ENCODE measurements at places on chromosomes 16 and 17.

DNA sequence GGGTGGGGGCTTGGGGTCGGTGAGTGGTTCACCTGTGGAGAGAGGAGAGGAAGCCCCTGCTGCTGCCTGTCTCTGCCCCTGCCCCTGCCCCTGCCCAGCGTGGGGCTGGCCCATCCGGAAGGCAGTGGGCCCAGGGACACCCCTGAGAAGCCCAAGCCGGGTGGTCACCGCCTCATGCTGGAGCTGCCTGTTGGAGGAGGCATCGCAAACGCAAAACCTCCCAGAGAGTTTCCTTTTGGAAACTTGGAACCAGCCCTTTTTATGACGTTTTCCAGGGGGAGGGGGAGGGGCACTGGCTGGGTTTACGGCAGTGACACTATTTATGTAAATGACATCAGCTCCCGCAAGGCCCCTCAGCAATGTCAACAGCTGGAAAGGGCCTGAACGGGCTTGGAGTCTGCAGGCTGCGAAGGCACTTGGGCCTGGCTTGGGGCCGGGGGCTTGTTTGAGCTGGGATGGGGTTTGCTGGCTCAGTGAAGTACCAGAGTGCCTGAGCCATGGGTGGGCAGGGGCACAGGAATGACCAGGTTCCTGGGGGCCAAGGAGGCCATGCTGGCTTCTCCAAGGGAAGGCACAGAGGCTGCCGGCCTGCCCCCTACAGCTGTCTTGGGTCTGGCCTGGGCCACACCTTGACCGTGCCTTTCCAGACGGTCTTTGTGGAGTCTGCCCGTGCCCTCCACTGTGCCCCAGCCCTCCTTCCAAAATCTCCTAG, 219.5 kb downstream of the NTN1 start:
- peak; percentile 3 for DNase-seq

- DNase-seq = peak; percentile 32
Observed at GRCh38 chr17:4980644-4981216, 6.7 kb downstream of the CAMTA2 start.

GRCh38 chr17:1643293-1643998, 2.1 kb downstream of the SCARF1 start:
- no peak for DNase-seq

DNA sequence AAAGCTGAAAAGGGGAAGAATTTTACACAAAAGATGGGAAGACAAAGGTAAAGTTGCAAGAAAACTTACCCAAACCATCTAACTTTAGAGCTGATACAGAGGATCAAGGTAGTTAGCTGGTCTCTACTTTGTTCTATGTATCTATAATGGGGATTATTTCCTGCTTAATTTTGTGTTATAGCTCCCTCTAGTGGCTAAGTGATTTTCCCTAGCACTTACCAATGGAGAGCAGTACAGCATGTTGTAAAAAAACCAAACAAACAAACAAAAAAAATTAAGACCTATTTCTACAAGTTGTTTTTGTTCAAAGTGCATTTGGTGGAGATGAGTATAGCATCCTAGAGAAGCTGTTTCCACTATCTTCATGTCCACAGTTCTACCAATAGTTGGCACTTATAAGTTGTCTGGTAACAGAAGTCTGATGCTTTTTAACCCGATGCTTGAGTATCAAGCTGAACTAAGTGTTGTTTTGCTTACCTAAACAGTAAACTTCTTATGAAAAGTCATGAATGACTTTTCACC, 7.5 kb downstream of the SRSF1 start:
- peak; percentile 94 for DNase-seq

DNA sequence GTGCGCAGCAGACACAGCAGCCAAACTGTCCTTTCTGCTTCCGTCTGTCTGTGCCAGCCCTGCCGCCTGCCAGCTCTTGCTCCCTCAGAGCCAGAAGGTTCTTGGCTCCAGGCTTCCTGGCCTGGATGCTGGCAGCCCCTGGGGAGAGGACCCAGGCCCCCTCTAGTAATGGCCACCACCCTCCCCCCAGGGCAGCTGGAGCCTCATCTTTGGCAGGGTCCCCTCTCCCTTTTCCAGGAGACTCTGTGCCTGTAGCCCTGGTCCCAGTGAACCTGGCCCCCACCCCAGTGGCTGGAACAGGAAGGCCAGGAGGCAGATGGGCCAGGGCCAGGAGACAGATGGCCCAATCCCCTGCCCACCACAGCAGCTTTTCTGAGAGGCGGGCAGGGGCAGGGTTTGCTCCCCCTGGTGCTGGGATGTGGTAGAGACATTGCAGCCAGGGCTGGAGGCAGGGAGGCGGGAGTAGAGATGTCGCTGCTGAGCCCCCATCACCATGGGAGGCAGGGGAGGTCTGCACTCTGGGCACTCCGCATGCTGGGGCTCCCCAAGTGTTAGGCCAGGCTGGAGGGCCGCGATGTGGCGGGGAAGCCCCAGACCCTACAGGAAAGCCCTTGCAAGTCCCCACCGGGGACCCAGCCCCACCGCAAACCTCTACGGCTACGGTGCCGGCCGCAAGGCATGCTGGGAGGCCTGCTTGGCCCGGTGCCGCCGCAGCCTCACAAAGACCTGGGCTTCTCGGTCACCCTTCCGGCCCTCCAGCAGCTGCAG, 16.7 kb downstream of the UNC13D start:
- peak; percentile 65 for DNase-seq

DNA sequence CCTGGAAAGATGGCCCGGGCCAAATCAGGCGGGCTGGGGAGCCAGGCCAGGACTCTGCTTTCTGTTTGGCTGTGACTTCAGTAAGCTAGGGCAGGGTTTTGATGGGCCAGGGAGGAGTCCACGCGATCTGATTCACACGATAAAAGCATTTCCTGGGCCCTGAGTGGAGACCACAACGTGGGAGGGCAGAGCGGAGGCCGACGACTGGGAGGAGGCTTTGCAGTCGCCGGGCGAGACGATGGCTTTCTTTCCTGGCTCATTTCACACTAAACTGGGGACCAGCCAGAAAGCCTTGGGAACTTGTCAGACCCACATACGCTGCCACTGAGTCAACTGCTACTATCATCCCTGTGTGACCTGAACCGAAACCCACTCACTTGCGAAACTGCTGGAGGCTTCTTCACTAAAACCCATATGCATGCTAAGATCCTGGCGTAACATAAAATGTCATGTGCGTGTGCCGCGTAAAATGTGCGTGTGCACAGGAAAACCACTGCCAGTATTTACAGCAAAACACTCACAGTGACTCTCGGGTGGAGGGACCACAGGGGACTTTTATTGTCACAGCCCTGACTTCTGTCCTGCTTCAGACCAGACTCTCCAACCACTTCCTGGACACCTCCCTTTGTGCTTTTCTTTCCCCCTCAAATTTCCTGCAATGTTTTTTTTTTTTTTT, 14.2 kb upstream of the RHBDF2 start:
- DNase-seq = no peak

- DNase-seq = no peak
Observed at GRCh38 chr16:17339764-17340541, 130.8 kb downstream of the XYLT1 start.

DNA sequence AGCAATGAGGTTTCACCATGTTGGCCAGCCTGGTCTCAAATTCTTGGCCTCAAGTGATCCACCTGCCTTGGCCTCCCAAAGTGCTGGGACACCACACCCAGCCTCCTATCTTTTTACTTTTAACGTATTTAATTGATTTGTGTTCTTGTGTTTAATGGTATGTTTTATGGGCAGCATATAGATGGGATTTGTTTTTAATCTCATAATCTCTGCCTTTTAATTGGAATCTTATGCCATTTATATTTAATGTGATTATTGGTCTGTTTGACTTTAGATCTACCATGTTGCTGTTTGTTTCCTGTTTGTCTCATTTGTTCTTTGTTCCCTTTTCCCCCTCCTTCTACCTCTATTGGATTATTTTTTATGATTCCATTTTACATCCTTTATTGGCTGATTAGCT, 12.2 kb downstream of the SLC26A11 start:
- DNase-seq = no peak

- no peak for DNase-seq
Observed at GRCh38 chr16:56137269-56137668, 54.0 kb upstream of the GNAO1 start.

- DNase-seq = no peak
Observed at GRCh38 chr16:82761236-82761635, 134.5 kb downstream of the CDH13 start.

- no peak for DNase-seq
Observed at GRCh38 chr16:79177018-79177417, 423.5 kb downstream of the MAF start.

DNA sequence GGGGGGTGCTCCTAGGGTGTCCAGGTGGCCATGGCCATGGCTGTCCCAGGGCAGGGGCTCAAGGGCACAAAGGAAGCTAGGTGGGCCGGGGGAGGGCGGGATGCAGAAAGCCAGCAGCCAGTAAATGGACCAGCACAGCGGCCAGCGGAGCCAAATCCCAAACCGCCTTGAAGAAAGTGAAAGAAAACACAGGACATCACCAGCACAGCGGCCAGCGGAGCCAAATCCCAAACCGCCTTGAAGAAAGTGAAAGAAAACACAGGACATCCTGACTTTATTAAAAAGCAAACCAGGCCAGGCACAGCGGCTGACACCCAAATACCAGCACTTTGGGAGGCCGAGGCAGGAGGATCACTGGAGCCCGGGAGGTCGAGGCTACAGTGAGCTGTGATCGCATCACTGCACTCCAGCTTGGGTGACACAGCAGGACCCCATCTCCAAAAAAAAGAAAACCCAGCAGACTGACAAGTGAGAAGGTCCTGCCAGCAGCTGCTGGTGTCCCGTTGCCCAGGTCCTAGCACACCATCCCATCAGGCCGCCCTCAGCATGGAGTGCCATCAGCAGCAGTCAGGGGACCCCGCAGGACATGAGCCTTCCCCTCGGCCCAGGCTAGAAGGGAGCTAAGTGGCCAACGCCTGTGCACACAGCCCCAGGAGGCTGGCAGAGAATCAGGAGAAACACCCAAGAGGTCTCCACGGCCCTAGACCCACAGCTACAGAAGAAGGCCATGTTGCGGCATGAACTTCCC, 17.0 kb downstream of the SLC38A10 start:
- no peak for DNase-seq

DNA sequence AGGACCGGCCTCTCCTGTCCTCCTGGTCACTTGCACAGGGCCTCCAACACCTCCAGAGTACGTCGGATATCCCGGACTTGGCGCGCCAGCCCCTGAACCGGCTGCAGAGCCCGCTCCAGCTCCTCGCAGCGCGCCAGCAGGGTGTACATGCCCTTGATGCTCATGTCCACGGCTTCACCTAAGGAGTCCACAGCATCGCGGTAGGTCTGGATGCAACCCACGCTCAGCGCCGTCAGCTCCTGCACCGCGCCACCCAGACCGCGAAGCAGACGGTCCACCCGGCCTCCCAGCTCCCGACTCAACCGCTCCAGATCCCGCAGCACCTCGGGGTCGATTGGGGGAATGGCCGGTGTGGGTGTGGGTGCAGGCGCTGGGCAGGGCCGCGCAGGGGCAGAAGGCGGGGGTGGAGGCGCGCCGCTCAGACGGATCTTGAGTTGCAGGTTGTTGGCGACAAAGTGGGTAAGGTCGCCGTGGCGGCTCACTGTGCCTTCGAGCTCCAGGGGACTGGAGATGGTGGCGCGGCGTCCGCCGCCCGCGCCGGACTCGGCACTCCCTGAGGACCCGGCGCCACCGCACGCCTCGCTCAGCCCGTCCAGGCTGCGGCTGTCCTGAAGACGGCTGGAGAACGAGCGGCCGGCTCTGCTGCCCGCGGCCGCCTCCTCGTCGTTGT, 804 bp downstream of the BORCS6 start:
- no peak for DNase-seq

DNA sequence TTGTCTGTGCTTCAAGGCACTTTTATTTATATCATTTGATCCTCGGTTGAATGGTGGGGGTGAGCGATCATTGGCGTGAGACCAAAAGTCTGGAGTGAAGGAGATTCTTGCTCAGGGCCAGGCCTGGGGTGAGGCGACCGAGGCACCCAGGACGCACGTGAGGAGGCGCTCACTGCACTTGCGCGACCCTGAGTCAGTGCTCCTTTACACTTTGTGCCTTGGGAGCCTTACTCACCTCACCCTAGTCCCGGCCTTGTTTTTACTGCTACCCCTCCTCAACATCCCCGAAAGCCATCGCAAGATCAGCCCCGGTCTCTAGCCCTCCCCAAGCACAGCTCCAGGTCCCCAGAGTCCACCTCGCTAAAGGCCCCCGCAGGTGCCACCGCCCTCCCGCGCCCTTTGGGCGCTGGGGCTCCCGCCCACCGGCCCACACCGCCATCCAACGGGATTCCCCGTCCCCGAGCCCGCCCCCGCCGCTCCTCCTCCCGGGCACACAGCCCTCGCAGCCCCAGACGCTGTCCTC, 496 bp downstream of the EZH1 start:
- DNase-seq = peak; percentile 83

DNA sequence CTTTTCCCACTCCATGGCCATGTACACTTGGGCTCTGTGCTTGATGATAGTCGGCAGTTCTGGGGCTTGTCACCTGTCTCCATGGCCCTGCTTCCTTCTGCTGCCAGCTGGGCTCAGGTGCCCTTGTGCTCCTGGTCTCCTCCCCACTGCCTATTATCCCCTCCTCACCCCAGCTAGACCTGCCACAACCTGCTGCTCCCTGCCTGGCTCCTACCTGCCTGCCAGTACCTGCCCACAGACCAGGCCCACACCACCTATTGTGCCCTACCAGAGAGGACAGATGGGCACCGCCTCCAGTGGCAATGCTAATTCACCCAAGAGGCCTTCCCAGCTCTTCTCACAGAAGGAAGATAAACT, 538 bp upstream of the RAPGEFL1 start:
- DNase-seq = peak; percentile 83

GRCh38 chr16:8585857-8586256, 4.5 kb downstream of the TMEM114 start:
- DNase-seq = no peak

GRCh38 chr17:74919440-74920305, 3.4 kb downstream of the USH1G start:
- peak; percentile 18 for DNase-seq
